ENCODE measurements at places on chromosomes 6 and 20. TPM values are rescaled to one million over a fixed set of nuclear protein-coding genes. Genes with fewer than 3 reads are reported as not detected.

Gene LAMA5
- 3.1 TPM for total RNA-seq

Gene SLC52A3
- total RNA-seq, result 3.0 TPM

- no peak for DNase-seq
Measured at GRCh38 chr6:70241991-70242420, 60.9 kb downstream of the COL9A1 start.

Gene C6orf132
- total RNA-seq, result not detected

Gene NHSL1
- total RNA-seq, result 4.2 TPM

Gene SOX4
- total RNA-seq, result 24.6 TPM

Gene MYH7B
- not detected for total RNA-seq

Data from Daoy (cell line).